Cerebellar nuclear complex (tissue), 1 donor: ENCODE measurements at places on chromosomes 4 and X.

DNA sequence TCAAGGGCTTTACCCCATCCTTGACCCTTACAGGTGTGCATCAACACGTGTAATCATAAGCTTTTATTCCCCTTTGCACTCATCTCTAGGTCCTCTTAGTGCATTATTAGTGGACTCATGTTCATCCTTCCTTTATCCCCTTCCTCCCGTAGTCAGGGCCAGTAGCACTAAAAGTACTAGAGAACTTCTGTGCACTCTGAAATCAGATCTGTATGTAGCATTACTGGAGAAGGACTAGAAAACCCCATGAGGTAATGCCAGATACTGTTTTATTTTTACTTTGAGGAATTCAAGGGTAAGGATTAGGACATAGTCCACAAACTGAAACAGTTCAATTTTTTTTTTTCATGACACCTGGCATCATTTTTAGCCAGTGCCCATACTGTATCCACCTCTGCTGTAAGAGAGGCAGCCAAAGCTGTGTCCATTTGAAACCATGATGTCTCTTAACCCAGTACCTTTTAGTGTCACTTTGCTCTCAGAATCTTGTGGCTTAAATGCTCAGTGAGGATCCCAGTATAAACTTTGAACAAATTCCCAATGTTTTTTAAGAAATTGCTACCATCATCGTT lies 134.7 kb downstream of the FNIP2 start:
- DNase-seq = no peak

DNA sequence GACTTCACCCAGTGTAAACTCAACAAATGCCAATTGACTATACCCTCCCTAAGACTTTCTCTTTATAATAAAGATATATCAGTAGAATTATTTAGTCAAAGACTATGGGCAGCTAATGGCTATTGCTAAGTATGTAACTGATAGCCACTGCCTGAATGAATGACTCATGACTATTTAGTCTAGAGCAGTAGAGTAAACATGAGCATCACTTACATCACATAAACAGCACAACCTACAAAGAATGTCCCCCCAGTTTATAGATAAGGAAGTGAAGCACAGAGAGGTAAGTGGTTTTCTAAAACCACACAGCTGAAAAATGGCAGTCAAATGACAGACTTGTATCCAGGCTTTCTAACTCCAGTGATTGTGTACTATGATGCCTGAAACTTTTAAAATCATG lies 507.0 kb downstream of the PPARGC1A start:
- no peak for DNase-seq

DNA sequence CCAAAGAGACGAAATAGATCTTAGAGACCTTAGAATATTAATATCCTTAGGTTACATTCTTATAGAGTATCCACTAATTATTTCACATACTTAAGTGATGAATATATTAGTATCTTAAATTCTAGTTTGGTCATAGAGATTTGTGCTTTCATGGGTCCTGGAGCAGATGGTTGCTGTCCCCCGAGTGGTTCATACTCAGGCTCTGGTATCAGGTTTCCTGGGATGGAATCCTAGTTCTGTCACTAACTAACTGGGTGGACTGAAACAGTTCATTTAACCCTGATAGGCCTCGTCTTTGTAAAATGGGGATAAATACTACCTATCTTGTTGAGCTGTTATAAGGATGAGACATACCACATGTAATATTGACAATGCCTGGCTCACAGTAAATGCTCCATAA lies 264.6 kb downstream of the TENM3 start:
- DNase-seq = no peak

DNA sequence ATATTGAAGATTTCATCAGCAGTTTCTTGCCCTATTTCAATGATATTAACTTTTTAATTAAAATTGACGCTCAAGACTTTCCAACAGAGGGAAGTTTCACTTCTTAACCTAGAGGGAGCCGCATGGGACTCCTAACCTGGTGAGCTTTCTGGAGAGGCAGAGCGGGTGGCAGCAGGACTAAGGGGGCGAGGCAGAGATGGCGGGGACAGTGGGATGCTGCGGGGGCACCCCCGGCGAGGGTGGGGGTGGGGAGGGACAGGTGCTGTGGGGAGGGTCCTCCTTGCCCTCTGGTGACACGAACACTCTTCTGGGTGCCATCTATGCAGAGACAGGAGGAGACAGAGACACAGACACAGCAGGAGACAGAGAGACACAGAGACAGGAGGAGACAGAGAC lies 104.4 kb downstream of the ADRA2C start:
- DNase-seq = no peak

DNA sequence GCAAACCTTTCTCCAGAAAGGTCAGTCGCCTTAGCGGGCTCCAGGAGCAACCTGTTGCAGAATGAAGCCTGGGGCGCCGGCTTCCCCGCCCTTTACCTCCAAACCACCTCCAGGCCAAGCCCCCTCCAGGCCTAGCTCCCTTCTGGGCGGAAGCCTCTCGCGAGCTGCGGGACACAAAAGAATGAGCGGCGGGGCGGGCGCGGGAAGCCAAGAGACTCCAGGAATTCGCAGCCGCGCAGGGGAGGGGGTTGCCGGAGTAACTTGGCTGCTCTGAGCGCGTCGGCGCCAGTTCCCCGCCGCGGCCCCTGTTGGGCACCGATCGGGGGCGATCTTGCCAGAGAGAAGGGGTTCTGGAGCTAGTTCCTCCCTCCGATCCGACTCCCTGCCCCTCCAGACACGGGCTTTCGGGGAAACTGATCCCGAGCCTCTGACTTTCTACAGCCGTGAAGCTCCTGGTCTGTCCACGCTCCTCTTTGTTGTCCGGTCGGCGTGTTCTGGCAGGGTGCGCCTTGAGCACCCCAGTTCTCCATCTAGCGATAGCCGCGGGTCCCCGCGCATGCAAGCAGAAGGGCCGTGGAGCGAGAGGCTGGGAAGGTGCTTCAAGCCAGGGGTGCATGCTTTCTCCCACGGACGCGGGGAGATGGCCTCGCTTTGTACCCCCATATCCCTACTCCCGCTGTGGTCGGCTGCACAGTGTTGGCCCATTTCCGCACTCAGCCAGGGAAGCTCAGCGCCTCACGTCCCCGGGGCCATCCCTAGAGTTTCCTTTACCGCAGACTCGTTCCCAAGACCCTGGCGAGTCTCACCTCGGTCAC lies 1.2 kb downstream of the PROM1 start:
- DNase-seq = no peak

GRCh38 chr4:2698951-2699505 lies 57.1 kb downstream of the TNIP2 start:
- DNase-seq = no peak

GRCh38 chr4:102196221-102196620 lies 149.1 kb downstream of the SLC39A8 start:
- no peak for DNase-seq
